ENCODE measurements at places on chromosomes 4 and X.

- no peak for DNase-seq
Measured at GRCh38 chrX:133300591-133300990, 82.4 kb upstream of the TFDP3 start.

DNA sequence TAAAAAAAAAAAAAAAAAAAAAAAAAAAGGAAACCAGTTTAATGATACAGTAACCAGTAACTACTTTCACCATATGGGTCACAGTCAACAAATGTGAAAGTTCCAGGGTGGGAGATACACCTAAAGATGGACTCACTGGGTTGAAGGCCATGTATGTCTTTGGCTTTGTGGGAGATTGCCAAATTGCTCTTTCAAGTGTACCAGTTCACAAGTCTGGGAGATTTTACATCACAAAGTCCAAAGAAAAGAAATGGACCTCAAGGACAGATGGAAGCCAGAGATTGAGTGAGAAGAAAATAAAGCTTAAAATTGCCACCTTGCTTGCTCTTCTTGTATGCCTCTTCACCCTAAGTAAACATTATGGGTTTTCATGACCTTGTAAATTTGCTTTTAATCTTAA lies 65.3 kb downstream of the NHS start:
- no peak for DNase-seq

DNA sequence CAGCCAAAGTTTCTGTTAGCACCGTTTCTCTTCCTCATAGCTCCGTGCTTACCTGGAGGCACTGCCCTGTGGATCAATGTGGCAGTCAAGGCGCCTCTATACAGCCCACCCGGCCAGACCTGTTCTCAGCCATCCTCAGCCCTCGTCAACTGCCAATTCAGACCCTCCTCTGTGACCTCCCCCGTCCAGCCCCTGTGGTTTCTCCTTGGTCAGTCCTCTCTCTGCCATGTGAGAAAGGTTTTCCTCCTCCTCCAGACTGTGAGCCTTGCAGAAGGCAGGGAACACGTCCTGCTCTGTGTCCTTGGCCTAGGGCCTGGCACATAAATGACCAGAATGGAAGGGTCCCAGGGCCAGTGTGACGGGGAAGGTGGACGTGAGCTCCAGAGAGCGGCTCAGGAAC lies 174.6 kb upstream of the PSAPL1 start:
- no peak for DNase-seq

- peak; percentile 8 for DNase-seq
Measured at GRCh38 chr4:20422398-20422797, 170.7 kb downstream of the SLIT2 start.

DNA sequence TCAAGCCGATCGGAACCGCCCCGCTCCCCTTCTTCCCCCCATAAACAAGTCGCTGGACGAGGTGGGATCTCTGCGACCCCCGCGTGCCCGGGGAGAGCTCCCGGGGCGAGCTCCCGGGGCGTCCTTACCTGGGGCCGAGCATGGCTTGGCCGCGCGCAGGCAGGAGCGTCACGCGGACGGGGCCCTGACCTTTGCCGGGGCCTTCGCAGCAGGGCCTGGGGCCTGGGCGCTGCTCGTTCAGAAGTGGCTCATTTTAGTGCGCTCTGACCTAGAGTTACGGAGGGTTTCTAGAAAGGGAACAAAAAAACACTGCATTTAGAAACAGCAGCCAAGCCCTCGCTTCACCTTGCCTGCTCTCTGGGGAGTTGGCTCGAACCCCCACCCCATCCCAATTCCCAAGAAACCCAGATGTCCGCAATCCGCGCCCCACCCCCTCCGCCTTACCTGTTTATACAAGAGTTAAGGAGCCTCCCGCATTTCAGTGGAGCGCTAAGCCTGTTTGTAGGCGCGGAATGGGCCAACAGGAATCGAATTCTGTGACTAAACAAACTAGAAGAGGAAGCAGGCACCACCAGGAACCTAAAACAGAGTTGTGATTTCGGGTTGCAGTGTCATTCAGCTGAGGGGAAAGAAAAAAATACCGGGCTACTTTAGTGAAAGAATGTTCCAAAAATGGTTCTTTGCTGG lies 814 bp upstream of the RBM47 start:
- DNase-seq = no peak

GRCh38 chr4:10157478-10158332 lies 41.1 kb upstream of the WDR1 start:
- DNase-seq = peak; percentile 29

DNA sequence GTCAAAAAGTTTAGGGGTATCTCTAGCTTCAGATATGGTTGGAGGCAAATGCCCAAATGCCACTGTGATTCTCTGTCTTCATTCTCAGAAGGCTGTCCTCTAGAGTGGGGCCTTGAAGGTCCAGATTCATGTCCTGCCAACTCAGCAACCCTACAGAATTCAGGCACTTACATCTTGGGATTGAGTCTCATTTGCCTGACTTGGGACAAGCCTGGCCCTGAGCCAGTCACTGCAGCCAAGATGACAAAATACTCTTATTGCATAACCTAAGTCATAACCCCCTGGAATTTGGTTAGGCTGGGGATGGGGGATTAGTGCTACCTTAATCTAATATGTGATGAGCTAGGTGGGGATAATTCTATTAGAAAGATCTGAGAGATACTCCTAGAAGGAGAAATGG lies 100.5 kb downstream of the AREG start:
- no peak for DNase-seq

DNA sequence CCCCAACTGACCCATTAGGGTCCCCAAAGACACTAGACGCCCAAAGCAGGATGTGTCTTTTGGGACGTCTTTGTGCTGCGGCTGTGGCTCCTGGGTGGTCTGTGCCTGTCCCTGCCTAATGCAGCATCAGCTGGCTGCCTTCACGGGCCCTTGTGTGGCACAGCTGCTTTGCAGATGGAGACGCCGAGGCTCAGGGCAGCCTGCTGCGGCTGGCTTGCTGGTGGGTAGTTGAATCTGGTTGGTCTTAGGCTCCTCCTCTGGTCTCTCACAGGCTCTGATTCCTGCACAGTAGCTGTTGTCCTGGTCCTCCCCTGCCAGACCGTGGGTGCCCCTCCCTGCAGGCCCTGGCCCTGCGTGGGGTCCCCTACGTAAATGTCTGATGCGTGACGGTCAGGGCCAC lies 8.1 kb downstream of the CPZ start:
- no peak for DNase-seq

DNA sequence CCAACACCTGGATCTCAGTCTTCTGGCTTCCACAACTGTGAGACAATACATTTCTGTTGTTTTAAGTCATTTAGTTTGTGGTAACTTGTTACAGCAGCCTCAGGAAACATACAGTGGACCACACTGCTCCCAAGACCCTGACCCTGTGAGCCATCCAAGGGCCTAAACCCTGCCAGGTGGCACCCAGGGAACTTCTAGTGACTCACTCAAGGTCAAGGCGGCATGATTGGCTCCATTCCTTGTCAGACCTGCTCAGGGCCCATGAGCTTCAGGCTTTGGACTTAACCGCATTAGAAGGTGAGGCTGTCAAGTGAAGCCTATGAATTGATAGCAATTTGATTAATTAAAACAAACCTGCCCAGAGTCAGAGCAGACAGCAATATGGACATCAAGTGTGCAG lies 165.7 kb upstream of the MAMLD1 start:
- no peak for DNase-seq

GRCh38 chr4:53598483-53598882 lies 7.2 kb upstream of the LNX1 start:
- no peak for DNase-seq

- no peak for DNase-seq
Measured at GRCh38 chr4:143353797-143354196, 17.1 kb downstream of the GAB1 start.

GRCh38 chr4:167020410-167020809 lies 213.9 kb downstream of the SPOCK3 start:
- DNase-seq = no peak

DNA sequence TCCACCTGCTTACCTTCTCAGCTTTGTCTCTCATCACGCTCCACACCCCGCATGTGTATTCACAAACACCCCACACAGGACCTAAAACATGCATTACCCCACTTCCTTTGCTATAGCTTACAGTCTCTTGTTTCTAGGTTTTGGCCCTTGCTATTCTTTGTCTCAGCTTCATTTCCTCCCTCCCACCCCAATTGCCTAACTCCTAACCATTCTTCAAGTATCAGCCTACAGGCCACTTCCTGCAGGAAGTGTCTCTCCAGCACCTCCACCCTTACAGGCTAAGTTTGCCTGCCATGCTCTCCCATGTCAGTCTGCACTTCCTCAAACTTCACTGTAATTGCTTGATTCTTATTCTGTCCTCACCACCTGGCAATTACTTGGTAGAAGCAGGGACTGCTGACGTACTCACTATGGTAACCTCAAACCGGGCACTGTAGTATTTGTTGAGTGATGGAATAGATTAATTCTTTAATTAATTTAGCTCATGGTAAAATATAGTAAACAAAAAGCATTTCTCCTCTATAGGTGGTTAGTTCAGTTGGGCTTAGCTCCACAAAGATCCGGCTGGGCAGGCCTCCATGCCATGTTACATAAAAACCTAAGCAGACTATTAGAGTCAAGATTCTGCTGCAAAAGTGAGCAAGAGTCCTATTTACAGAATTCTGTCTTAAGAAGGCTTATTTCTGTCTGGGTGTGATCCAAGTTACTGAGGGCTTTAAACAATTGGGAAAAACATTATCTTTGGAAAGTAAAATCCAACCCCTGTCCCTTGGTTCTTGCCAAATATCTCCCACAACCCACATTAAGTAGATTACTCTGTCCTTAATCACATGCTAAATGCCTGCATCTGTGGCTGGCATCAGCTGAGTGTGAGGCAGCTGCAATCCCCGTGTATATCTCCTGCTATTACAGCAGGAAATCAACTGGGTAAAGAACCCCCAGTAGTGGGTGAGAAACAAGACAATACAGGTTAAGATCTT lies 124.7 kb upstream of the CPEB2 start:
- DNase-seq = peak; percentile 69

- DNase-seq = no peak
Measured at GRCh38 chrX:147351644-147352043, 537.1 kb upstream of the CXorf51A start.

- no peak for DNase-seq
Measured at GRCh38 chr4:634599-634985, 9.2 kb downstream of the PDE6B start.

DNA sequence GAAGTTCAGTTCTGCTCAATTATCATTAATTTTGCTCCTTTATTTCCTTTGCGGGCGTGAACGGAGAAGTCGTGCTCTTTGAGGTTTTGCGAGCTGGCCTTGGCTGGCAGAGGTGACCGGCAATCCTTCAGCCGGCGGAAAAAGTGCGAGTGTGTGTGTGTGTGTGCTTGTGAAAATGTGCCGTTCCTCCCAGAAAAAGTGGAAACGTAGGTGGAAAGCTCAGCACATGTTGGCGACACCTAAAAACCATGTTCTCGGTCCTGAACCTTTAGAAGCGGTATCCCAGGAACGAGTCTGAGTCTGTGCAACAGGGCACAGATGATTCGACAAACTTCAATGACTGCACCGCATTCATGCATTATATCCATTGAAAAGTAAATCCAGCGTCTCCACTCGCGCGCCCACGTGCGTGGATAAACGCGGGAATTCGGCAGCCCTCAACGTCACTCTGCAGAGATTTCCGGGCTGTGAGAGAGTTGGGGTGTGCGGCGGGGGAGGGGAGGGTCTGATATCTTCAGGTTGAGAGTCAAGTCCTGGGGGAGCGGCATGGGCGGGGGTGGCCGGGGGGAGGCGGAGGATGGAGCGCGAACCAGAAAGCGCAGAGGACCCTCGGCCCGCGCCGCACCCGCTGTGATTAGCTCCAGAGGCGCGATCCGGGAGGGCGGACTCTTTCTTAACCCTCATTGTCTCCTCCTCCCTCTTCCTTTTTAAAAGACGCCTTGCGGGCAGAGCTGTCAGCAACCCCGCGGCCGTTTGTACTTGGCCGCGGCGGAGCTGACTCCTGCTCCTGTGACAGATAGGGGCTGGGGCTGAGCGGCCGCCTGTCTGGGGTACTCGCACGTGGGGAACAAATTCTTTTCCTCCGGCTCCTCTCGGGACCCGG lies at the start of gene SHISA3:
Gene SHISA3 (plus strand): TSS at position 737 of the 883 bp plus-strand sequence. CDS start 569 bp downstream, outside the sequence.
- DNase-seq = no peak

DNA sequence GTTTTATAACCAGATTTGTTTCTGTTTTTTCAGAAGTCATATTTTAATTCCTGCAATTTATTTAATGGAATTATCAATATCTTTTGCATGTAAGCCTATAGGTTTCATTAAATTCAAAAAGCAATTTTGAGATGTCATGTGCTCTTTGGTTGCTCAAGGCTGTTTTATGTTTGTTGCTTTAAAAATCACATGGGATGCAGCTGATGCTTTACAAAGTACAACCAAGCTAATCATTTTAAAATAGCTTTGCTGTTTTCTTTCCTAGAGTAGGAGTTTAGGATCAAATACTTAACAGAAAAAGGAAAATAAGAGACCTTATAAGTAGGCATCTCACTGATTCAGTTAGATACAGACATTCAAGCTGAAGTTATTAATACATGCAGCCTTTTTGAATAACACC lies 11.3 kb downstream of the CPEB2 start:
- no peak for DNase-seq

GRCh38 chr4:111718763-111719559 lies 426.3 kb upstream of the FAM241A start:
- DNase-seq = no peak

DNA sequence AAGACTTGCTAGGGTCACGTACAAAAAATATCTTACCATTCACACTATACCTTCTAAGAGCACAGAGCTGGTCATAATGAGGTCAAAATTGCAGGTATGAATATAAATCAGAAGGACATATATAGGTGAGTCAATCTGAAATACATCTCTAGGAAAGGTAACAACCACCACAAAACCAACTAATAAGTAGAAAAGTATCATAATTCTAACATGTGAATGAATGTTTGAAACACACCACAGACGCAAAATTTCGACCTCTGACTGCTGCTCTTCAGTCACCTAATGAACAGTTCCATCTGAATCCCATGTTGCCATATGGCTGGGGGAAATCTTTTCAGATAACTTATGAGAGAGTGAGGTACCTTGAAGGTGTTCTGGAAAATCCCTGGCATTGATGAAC lies 22.1 kb downstream of the STAP1 start:
- DNase-seq = no peak

- no peak for DNase-seq
Measured at GRCh38 chr4:139020384-139020783, 4.8 kb downstream of the NOCT start.

DNA sequence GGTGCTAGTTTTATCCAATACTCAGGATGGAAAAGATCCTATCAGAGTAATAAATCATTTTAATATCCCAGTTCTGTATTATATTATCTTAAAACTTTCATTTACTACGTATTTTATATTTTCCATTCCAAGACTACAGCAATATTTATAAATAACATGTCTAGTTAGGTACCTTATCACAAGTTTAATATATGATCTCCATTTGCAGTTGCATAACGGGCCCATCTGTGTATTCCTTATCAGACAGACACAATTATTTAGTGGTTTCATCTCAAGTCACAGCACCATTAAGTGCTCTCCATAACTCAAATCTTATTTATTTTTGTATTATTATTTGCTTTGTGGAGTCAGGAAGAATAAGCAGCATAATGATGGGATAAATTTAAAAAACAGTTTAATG lies 333.9 kb downstream of the SH2D1A start:
- no peak for DNase-seq

GRCh38 chr4:16767251-16767650 lies 131.2 kb downstream of the LDB2 start:
- no peak for DNase-seq

Measured in KG1 (cell line).